HepG2 (cell line): ENCODE measurements at places on chromosomes 12 and 14. TPM values are rescaled to one million over a fixed set of nuclear protein-coding genes. Genes with fewer than 3 reads are reported as not detected.

Gene SLC10A1
- polyA plus RNA-seq, result 0.17 and 0.18 TPM in 2 replicates

Gene GPR84
- not detected in 2 replicates for polyA plus RNA-seq

GRCh38 chr12:111215881-111216280 is 153.0 kb downstream of the PHETA1 start:
- DNase-seq, result no peak

DNA sequence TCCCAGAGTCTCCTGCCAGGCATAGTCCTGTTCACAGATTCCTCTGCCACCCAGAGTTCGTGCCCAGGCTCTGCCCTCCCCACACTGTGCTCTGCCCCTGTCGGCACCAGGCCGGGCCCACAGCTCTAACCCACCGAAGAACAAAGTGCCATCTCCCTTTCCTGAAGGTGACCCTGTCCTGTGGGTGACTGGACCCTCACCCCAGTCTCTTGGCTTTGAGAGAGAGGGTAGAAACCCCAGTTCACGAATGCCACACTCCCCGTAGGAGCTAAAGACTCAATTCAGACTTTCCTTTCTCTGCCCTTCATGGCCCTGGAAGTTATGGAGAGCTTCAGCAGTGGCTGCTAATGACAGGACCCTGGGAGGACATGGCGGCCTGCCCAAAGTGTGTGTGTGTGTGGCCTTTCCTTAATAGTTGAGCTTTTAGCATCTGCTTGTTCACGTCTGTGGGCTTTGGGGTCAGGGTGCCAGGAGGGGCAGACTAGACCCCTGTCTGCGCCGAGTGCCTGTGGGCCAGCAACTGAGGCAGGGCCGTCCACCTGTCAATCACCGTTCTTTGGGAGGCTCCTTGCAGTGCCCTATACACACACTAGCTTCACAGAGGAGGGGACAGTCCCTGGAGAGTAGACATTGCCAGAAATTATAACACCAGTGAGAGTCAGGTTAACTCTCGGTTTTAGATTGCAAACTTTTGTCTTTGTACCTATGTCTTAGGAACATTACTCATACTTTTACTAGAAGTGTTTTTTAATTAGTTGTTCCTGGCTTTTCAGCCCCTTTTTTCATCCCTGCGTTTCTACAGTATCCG is 84.6 kb upstream of the DYNC1H1 start:
- DNase-seq, result no peak

Gene BDKRB1
- 0.05 TPM in 1 of 2 replicates, not detected in the other for polyA plus RNA-seq

GRCh38 chr14:30532264-30532663 is 26.7 kb upstream of the G2E3 start:
- no peak for DNase-seq

DNA sequence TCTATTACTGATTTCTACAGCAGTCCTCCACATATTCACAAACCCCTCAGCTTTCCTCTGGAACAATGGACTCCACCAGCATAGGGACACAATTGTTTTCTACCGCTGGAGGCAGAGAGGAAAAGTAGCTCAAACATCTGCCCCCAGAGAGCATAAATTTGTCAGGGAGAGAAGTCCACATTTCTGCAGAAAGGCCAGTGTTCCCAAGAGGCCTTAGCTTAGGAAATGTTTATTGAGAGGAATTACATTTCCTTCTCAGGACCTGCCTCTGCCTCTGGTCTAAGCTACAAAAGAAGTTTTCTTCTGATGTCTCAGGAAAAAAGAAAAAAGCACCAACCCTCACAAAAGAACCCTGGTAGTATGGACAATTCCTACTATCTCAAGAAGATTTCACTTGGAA is 217.8 kb upstream of the BMP4 start:
- DNase-seq, result no peak

DNA sequence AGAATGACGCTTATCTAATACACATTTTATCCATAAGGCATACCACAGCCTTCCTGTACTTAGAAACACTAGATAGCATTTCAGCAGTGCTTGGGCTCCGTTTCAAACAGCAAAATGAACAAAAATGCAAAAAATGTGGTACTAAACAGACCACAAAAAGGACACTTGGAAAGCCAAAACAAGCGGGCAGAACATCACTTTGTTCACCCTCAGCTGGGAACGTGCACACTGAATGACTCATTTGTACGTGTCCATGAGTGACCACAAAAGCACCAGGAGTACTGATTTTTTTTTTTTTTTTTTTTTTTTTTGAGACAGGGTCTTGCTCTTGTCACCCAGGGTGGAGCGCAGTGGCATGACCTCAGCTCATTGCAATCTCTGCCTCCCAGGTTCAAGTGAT is 8.9 kb upstream of the FOXN3 start:
- peak; percentile 41 for DNase-seq

- DNase-seq, result no peak
Observed at GRCh38 chr14:75979648-75980565, 1.9 kb downstream of the TGFB3 start.

GRCh38 chr12:57229046-57229633 is 371 bp upstream of the SHMT2 start:
- DNase-seq, result no peak

GRCh38 chr12:108090932-108091678 is 38.0 kb upstream of the WSCD2 start:
- no peak for DNase-seq

- peak; percentile 46 for DNase-seq
Observed at GRCh38 chr12:68899251-68899771, 33.7 kb downstream of the CPM start.

Gene LBHD2
- polyA plus RNA-seq, result 0.67 and 0.95 TPM in 2 replicates
